ENCODE measurements at places on chromosomes 16 and 17. TPM values are rescaled to one million over a fixed set of nuclear protein-coding genes. Genes with fewer than 3 reads are reported as not detected.

GRCh38 chr17:73706858-73707257 lies 62.6 kb upstream of the SDK2 start:
- DNase-seq, result no peak

GRCh38 chr16:70388006-70388680 lies 41.4 kb downstream of the DDX19A start:
- DNase-seq, result no peak

DNA sequence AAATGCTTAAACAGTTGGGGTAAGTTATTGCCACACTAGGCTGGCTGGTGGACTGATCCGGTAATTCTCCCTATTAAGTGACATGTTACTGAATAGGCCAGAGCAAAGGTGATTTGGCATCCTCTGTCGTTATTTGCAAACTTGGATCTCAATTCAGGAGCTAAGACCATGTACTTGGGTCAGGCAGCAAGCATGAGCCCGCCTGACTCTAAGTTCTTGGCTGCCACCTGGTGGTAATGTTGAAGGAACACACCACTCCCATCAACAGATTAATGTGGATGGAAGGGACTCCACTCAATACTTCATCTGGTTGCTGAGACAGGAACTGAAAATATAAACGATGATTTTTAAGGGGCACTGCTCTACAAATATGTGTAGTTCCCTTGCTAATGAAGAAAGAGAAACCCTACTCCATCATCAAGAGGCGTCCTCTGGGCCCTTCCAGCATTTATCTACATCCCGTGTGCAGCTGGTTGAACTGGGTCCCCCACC lies 70.8 kb downstream of the EMP2 start:
- DNase-seq, result peak; percentile 49

GRCh38 chr16:89159066-89159849 lies 12.3 kb upstream of the CDH15 start:
- no peak for DNase-seq

GRCh38 chr17:13228225-13228624 lies 210.4 kb upstream of the ELAC2 start:
- no peak for DNase-seq

DNA sequence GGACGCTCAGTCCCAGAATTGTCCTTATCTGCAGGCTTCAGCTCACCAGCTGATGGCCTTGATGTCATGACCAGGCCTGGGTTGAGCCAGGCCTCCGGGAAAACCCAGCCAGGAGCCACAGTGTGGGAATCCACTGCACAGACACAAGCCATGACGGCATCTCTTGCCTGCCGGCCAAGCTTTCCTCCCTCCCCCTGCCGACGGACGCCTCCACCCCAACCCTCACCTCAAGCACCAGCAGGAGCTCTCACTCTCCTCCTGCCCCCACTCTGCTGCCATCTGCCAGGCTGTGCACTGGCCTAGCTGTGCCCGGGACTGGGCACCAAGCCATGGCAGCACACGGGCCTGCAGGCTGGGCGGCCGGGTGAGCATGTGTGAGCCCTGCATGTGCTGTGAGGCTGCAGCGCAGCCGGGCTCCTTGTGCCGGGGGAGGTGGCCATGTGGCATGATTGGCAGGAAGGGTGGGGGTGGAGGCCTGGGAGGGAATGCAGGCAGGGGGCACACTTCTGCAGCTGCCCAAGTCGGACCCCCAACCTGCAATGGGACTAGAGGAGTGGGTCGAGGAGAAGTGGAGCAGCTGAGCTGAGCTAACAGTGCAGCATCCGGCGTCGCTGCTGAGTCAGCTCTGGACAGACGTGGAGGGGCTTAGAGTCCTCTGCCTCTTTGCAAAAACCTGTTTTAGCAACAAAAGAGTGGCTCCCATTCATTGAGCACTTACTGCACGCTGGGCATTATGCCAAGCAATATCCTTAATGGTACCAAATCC lies 268.5 kb downstream of the CBLN1 start:
- DNase-seq, result no peak

DNA sequence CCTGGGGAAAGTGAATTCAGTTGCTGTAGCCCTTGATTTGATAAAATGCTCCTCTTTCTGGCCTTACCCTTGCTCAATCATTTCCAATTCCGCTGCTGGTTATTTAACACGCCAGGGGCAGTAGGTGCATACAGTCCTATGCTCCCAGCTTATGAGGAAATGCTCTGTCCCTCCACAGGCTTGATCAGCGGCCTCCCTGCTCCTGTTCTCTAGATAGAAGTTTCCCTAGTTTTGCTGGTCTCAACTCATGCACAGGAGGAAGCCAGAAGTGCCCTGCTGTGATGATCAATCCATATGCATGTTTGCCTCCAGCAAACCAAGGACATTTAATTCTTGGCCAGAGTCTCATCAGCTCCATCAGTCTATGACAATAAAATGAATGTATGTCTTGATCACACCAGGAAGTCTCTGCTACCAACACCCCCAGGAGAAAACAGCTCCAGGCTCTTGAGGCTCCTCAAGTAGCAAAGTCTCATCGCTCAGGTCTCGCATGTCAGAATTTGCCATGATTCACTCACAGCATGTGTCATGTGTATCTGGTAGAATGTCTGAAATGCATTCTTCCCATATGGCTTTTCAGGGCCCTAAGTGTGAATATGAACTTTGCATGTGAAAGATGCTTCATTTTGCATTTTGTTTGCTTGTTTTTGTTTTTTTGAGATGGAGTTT lies 208.9 kb downstream of the CDH13 start:
- DNase-seq, result no peak

- DNase-seq, result no peak
These were observed 196.7 kb downstream of the CYB561 start for GRCh38 chr17:63249256-63250004.

DNA sequence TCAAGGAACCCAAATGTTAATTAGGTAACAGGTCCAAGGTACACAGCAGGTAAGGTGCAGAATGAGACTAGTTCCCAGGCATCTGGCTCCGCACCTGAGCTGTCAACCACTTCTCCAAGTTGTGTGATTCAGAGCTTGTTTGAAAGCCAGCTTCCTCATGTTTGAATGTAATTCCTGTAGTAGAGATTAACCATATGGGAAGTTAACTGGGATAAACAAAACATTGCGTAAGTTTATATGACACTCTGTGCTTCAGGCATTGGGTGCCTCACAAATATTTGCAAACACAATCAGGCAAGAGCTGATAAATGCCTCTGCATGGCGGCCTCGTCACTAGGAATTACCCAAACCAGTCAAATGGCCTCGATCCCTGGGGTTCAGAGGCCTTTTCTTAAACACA lies 27.9 kb upstream of the CPHXL start:
- no peak for DNase-seq

DNA sequence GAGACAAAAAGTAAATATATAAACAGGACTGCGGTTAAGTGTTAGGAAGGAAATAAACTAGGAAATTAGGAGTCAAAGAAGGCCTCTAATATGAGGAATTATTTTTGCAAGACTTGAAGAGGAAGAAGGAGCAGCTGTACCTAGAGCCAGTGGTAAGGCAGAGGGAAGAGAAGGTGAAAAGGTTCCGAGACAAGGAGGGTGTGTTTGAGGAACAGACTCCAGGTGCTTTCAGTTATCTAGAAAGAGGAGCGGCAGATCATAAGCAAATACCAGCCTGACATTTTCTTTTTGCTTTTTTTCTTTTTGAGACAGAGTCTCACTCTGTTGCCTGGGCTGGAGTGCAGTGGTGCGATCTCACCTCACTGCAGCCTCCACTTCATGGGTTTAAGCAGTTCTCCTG lies 61.0 kb downstream of the CHD9 start:
- no peak for DNase-seq

DNA sequence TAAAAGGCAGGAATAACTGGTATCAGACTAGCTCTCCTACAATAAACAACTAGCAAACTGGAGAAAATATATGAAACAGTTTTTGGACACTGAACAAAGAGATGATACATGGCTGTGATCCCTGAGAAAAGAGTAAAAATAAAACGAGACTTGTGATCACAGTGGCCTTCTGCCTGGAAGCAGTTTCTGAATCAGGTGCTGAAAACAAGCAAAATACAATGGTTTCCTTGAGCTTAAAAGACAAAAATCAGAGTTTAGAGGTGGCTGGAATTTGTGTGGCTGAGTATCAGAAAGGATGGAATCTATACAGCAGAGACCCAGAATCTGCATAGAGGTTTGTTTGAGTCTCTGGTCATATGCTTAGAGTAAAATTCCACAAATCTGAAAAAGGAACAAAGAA lies 242.5 kb upstream of the SOX9 start:
- DNase-seq, result no peak

- DNase-seq, result no peak
These were observed 3.6 kb upstream of the KDM8 start for GRCh38 chr16:27199736-27200135.

DNA sequence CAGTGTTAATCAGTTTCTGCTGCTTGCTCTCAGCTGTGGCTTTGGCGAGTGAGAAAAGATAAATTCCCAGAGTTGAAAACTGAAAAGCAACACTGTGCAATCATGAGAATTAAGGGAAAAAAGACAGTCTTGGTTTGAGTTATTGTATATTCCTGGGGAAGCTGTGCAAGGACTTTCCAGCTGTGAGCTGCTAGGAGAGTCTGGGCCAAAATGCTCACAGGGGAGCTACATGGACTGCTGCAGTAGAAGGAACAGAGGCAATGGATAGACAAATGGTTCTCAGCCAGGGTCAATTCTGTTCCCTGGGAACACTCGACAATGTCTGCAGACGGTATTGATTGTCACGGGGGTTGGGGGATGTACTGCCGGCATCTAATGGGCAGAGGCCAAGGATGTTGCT lies 102.0 kb upstream of the ADAMTS18 start:
- no peak for DNase-seq

NPIPA2 gene
- 1.3 TPM for total RNA-seq

CES5A gene
- total RNA-seq, result not detected

TNFSF12 gene
- total RNA-seq, result 4.6 TPM

ITGA2B gene
- total RNA-seq, result 0.90 TPM

CACNA1G gene
- 0.03 TPM for total RNA-seq

TMEM100 gene
- not detected for total RNA-seq

NPTX1 gene
- total RNA-seq, result 14.0 TPM

CCL16 gene
- not detected for total RNA-seq

Measured in activated T-cell treated with anti-CD3 and anti-CD28 coated beads, Interleukin-2, amount 50 U/mL, for 4 hours (primary cell).